NCI-H2227 treated with DMSO at 0.1 percent for 48 hours (cell line): ENCODE measurements at places on chromosomes 12 and 14.

DNA sequence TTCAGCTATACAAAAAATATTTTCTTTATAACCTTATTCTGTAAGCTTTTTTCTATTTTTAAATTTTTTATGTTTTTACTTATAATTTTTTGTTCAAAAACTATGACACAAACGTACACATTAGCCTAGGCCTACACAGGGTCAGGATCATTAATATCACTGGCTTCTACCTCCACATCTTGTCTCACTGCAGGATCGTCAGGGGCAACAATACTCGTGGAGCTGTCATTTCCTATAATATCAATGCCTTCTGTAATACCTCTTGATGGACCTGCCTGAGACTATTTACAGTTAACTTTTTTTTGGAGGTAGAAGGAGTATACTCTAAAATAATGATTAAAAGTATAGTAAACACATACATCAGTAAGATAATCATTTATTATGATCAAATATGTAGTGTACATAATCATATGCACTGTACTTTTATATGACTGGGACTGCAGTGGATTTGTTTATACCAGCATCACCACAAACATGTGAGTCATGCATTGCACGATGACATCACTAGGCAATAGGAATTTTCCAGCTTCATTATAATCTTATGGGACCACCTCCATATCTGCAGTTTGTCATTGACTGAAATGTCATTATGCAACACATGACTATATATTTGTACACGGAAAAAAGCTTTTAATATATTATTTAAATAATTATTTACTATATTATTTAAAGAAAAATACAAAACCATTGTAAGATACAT, 18.5 kb upstream of the PMCH start:
- no peak for DNase-seq

- DNase-seq: peak; percentile 14
Observed at GRCh38 chr12:118429688-118430383, 53.5 kb downstream of the SUDS3 start.

- no peak for DNase-seq
Observed at GRCh38 chr12:53954694-53955035, at the start of gene HOXC12. Gene HOXC12 (plus strand): TSS chr12:53954903. CDS start chr12:53954930, 27 bp downstream.

DNA sequence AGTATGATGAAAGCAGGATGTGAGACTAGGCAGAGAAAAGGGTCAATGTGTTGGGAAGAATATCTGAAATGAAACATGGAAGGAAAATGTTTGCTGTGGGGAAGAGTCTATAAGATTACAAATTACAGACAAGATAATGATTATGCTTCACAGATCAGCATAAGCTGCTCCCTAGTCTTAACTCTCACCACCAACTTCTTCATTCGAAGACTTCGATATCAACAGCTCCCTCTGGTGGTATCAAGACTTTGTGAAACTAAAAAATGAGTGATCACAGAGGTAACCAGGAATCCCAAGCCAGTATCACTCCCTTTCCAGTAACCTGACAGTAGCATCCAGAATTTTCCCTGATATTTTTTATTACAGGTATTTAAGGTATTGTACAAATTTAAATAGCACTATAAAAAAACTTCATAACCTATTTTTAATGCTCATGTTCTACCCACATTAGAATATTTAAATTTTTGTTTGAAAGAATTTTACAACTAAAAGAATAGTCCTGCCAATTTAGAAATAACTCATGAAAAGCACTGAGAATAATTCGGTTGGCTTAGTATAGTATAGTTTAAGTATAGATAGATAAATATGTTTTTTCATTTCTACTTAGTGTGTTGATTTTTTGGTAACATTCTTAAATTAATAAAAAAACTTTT, 84.4 kb downstream of the C2CD5 start:
- DNase-seq: peak; percentile 1

DNA sequence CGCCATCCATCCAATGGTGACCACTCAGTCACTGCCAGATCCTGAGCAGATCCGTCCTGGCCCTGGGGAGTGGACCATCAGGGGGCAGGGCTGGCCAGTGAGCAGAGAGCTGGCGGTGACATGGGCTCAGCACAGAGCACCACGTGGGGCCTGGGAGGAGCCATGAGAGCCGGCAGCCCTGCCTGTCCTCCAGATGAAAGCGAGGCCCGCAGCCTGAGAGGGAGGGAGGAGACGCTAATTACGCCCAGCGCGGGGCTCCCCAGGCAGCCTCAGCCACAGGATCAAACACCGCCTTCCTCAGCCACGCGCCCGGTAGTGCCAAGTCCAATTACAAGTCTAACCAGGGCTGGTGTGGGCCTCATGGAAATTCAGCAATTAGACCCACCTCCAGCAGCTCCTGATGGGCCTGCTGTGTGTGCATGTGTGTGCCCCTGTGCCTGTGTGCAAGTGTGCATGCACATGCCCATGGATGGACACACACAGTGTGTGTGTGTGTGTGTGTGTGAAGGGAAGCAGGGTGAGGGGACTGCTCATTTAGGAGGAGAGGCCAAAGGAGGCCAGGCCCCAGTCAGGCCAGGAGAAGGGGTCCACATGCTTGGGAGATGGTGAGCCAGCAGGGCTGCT, 68.0 kb downstream of the KIF26A start:
- peak; percentile 73 for DNase-seq
